CD4-positive, alpha-beta T cell treated with Interferon alpha-2 for 1 hour (primary cell): ENCODE measurements at places on chromosomes 1 and 21.

DNA sequence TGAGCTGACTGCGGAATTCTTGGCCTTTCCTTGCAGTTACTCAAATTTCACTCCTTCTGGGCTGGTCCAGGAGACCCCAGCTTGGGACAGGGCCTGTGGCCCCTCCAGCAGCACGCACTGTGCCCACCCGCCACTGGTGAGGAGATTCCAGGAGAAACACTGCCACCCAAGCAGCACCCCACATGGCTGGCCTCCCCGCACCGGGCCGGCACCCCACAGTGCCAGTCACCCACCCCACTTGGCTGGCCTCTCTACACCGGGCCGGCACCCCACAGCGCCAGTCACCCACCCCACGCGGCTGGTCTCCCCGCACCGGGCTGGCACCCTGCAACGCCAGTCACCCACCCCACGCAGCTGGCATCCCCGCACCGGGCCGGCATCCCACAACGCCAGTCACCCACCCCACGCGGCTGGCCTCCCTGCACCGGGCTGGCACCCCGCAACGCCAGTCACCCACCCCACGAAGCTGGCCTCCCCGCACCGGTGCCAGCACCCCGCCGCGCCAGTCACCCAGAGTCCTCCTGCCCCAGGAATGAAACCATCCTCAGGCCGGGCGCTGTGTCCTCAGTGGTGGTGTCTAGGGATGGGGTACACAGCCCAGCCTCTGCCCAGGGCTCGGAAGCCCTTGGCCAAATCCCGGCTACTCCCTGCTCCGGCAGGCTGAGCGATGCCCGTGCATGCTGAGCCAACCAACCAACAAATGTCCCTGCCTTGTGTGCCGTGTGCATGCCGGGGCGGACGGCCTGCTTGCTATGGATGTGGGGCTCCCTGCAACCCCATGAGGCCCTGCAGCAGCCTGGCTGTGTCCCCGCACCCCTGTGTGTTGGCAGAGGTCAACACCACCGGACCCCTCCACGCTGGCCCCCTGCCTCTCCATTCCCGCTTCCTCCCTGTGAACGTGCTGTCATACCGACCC, 38.6 kb upstream of the TSPEAR start:
- DNase-seq = no peak

DNA sequence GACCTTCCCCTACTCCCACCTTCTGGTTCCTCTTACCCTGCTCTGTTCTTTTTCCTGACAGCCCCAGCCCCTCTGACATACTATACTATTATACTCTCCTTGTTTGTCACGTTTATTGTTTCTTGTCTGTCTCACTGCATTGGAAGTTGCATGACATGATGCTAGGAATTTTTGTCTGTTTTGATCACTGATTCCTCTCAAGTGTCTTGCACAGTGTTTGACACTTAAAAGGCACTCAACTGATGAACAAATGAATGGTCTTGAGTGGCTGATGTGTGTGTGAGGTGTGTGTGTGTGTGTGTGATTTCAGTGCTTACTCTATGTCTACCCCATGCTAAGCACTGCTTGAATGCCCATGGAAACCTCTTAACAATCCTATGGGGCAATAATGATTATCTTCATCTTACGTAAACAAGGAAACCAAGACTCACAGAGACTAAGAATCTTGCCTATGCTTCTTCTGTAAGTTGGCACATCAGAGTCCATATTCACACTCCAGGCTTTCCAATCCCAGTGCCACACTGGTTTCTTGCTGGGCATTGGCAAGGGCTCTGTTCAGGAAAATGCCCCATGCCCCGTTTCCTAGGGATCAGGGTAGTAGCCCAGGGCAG, 59.7 kb downstream of the ATP1A1 start:
- DNase-seq = no peak

DNA sequence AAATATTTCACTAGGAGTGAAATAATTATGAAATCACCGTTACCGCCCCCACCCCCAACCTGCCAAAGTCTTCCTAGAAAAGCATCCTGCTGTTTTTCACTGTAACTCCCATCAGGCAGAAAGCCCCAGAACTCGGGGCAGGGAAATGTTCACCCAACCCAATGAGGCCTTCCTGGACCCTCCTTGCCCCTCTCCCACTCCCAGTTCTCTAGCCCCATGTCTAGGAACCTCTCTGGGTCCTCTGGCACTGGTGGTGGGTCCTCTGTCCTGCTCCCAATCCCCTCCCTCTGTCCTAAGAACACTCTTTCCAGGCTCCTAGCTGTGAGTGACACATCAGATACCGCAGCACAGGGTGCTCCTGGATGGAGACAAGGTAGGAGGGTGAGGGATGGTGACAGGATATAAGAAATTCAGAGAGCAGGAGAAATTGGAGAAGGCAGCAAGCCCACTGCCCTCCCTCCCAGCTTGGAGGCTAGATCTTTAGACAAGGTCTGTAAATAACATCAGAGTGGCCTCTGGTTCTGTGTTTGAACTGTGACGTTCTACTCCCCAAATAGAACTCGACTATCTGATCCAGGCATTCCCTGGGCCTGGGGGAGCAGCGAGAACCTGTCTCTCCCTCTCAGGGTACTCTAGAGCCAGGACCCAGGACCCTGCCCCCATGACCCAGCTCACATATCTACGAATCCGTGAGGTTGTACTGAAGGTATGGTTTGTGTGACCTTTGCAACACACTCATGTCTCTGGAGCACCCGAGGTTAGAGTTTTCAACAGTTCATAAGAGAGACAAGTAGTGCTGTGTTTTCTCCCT, 23.3 kb upstream of the BTG2 start:
- no peak for DNase-seq

DNA sequence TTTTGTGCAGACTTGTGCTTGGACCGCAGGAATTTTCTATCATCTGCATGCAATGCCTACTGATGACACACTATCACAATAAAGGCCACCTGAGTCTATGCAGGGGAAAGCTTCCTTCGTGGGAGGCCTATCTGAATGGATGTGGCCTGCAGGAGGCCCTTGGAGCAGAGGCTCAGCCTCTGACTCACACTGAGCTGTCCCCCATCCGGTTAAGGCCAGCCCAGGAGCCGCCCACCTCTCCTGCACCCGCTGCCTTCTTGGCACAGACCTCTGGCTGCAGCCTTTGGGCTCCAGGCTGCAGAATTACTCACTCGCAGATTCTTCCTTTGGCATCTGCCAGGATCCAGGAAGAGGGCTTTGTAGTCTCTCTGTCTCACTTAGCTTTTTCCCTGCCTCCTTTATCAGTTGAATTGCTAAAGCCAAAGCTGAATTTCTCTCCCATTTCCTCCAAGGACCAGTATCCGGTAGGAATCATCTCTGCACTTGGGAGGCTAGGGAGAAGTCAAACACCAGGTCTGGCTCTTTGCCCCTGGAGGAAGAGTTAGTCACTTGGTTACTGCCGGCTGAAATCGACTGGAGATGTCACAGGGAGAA, 65.1 kb upstream of the JUN start:
- no peak for DNase-seq

DNA sequence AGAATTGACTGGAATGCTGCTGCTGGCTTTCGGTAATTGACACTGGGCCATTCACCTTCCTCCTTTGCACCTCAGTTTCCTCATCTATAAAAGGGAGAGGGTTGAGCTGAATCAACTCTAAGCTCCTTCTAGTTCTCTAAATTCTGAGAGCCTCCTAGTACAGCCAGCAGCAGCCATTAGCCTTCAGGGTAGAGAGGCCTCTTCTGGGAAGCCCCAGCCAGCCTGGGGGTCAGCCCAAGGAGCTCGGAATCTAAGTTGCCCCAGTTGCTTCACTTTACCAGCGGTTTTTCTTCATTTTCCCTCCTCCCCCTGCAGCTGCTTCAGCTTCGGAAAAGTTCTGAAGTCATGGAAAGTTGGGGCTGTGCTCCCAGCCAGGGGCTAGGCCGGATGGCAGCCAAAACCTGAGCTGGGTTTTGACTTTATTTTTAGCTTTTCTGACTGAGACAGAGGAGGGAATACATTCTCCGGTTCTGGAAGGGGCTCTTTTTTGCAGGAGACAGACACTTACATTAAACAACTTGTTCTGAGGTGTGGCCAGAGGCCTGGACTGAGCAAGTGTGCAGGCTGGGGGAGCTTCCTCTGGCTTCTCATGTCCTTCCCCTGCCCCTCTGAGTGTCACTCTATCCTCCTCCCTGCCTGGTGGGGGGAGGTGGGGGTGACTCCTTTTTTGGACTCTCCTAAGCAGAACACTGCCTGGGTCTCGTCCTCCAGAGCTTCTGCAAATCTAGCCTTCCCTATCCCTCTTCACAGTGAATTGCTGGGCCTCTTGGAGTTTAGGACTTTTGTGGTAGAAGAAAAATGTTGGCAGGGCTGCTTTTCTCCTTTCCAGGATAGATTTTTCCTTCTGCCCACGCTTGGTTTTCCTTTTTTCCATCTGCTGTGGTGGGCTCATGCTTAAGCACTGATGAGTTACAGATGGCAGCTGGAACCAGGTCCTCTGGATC, 14.4 kb downstream of the LMNA start:
- no peak for DNase-seq

- DNase-seq = no peak
Observed at GRCh38 chr1:175219774-175220173, 27.2 kb upstream of the KIAA0040 start.

- peak; percentile 18 for DNase-seq
Observed at GRCh38 chr21:41921021-41921420, 32.8 kb downstream of the C2CD2 start.

GRCh38 chr1:214154596-214155292, 126.2 kb upstream of the SMYD2 start:
- no peak for DNase-seq

DNA sequence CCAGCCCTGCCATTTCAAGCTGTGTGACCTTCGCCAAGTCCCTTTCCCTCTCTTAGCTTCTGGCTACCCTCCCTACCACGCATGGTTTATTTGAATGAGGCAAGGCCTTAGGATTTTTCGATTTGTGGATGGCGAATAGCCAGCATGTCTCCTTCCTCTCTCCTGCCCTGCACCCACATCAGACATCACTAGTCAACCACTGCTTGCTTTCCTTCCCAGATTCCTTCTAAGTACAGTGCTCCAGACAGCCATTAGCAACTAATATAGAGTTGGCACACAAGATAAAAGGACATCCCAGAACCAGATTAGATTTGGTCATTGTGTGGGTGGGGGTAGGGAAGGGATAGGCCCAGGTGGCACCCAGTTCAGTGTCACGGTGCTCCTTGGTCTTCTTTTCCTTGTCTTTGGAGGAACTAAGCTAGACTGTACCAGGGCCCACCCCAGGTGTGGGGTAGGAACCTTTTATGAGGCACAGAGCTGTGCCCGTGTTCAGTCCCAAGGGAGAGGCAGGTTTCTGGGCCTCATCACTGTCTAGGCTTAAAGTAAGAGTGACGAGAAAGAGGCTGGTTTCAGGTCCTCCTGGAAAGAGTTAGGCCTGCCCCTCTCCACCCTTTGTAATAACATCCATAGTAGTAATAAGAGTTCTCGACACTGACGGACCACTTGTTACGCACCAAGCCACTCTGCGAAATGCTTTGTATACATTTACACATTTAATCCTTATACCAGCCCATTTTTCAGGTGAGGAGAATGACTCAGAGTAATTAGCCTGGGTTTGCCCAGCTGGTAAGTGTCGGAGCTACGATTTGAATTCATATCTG, 8.6 kb downstream of the ALPL start:
- DNase-seq = peak; percentile 32

DNA sequence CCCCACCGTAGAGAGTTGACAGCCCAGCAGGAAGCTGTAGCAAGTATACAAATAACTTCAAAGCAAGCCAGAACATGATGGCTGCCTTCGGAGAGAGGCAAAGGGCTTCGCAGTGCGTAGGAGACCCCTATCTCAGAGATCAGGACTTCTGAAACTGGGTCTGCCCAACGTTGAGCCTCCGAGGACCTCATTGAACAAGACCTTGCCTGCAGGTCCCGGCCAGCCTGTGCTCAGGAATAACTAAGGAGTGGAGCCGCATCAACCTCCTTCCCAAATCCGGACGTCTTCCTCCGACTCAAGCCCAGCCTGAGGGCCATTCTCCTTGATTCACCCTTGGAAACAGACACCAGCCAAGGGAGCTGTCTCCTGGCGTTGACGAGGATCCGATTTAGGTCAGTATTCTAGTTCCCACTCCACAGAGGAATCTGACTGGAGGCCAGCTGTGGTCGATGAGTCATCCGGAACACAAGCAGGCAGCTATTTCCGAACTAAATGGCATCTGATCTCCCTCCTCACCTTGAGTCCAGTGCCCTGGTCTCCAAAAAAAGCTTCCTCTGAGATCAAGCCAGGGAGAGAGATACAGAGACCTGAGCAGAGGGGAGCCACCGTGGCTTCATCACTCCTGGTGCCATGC, 166.5 kb upstream of the COA6 start:
- no peak for DNase-seq

DNA sequence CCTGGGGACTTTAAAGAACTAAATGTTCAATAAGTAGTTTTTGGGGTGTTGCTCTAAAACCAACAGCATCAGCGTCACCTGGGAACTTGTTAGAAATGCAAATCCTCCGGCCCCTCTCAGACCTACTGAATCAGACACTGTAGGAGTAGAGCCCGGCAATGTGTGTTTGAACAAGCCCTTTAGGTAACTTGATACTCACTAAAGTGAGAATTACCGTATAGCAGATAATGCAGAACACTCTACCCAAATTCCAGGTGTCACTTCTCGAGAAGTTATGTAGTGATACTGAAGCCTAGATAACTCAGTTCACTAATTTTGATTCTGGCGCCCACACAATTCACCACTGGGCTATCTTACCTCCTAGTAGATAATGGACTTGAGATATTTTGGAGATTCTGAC, 3.7 kb upstream of the DPT start:
- DNase-seq = no peak

- no peak for DNase-seq
Observed at GRCh38 chr1:171110621-171111326, 20.1 kb downstream of the FMO3 start.

- DNase-seq = no peak
Observed at GRCh38 chr21:14877581-14878228, 187.1 kb downstream of the NRIP1 start.

- no peak for DNase-seq
Observed at GRCh38 chr21:19648391-19648790, 1244.8 kb upstream of the TMPRSS15 start.

DNA sequence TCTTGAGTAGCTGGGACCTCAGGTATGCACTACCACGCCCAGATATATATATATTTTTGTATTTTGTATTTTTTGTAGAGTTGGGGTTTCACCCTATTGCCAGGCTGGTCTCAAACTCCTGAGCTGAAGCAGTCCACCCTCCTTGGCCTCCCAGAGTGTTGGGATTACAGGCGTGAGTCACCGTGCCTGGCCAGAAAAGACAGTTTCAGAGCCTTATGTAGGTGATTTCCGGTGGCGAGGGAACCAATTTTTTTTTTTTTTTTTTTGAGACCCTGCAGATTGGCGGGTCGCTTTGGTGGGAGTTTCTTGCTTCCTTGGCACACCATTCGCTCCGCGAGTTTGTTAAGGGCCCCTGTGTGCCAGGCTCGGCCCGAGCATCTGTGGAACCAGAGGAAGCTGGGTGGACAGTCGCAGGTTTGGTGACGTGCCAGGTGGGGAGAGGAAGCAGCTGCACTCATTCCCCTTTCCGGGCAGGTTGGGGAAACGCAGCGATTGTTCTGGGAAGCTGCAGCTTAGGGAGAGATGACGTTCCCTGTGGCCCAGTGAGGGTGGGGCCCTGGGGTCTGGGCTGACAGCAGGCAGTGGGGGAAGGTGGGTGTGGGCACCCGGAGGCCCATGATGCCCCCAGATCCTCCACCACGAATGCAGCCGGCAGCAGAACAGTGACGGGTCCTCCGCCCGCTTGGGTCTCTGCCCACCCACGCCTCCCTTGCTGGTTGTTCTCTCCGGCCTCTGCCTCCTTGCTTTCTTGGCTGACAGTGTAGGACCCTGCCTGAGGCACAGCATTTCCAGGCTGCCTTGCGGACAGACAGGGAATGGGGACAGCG, 25.1 kb downstream of the SPSB1 start:
- DNase-seq = no peak
